ENCODE measurements at places on chromosomes 4 and X.

- DNase-seq = no peak
Observed at GRCh38 chr4:168637872-168638756, 141.3 kb downstream of the PALLD start.

- no peak for DNase-seq
Observed at GRCh38 chrX:18682979-18683387, 11.1 kb upstream of the RS1 start.

- no peak for DNase-seq
Observed at GRCh38 chrX:95974890-95975289, 709.8 kb upstream of the DIAPH2 start.

GRCh38 chr4:168474660-168475320 is 5.5 kb downstream of the DDX60L start:
- DNase-seq = no peak

- no peak for DNase-seq
Observed at GRCh38 chrX:24026432-24026831, 554 bp downstream of the KLHL15 start.

DNA sequence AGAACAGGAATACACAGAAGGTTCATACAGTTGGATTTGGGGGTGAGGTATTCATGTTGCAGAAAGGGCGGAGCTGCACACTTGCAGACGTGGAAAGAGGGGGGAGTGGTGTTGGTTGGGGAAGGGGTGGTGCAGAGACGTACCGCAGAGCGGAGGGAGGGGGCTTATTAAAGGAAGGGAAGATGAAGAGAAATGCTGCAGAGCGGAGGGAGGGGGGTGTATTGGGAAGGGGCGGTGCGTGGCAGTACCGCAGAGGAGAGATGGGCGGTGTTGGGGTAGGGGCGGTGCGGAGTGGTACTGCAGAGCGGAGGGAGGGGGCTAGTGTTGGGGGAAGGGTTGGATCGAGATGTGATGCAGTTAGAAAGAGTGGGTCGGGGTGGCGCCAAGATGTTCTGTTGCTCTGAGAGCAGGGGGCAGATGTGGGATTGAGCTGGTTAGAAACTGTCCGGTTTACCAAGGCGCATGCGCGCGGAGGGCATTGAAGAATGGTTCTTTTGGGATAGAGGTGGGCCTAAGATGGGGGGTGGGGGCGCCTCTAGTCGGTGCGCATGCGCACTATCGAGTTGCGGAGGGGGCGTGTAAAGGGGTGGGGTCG is 900 bp downstream of the TRO start:
- no peak for DNase-seq

DNA sequence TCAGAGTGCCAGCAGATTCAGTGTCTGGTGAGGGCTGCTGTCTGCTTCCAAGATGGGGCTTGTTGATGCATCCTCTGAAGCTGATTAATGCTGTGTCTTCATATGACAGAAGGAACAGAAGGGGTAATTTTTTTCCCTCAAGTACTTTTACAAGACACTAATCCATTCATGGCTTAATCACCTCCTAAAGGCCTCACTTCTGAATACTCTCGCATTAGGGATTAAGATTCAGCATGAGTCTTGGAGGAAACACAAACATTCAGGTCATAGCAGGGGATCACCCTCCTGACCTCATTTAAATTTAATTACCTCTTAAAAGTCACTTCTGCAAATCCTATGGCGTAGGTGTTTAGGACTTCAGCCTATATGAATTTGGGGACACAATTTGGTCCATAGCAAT is 1145.5 kb upstream of the PCDH10 start:
- no peak for DNase-seq

GRCh38 chr4:15333692-15334633 is 93.9 kb upstream of the C1QTNF7 start:
- DNase-seq = no peak

GRCh38 chr4:158588777-158589176 is 67.1 kb downstream of the RXFP1 start:
- DNase-seq = no peak

DNA sequence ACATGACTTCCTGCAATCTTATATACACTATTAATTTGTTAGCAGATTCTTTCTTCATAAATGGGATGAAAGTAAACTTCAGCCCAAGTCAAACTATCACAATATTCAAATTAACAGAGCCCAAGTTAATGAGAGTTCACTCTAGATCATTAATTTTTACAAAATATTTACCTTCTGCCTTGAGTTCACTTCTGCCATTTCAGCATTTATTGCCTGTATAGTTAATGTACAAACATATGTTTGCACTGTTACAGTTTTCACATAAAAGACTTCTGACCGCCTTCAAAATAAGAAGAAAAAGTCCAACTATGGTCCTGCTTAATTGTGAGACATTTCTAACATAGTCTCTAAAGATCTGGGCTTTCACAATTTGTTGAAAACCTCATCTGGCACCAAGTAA is 46.9 kb downstream of the GPC3 start:
- DNase-seq = no peak

GRCh38 chr4:170093973-170094535 is 4.3 kb upstream of the AADAT start:
- DNase-seq = no peak

GRCh38 chr4:47654972-47655693 is 170.1 kb downstream of the ATP10D start:
- DNase-seq = no peak

GRCh38 chrX:87634361-87634760 is 116.8 kb downstream of the KLHL4 start:
- no peak for DNase-seq

DNA sequence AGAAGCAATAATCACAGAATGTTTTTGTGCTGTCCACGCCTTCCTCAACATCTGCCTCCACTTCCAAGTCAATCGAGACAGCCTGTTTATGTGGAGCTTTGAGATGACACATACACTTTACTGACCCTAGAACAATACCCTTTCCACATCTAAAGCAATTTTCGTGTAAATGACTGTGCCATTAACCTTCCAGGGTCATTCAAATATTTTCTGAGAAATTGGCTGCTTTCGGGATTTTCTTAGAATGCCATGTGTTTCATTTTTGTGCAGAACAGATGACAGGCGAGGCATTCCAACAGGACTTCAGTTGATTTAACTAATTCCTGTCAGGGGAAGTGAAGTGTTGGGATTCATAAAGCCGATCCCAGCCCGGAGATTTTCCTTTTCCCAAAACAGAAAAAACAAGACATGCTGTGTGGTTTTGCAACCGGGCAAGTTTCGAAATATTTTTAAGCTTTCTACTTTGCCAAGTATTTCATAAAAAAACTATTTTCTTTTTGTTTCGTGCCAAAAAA is 73.9 kb downstream of the SORBS2 start:
- DNase-seq = no peak

GRCh38 chr4:88033309-88033708 is 25.9 kb downstream of the PKD2 start:
- DNase-seq = no peak

- DNase-seq = no peak
Observed at GRCh38 chr4:27007507-27007906, 146.9 kb downstream of the STIM2 start.

DNA sequence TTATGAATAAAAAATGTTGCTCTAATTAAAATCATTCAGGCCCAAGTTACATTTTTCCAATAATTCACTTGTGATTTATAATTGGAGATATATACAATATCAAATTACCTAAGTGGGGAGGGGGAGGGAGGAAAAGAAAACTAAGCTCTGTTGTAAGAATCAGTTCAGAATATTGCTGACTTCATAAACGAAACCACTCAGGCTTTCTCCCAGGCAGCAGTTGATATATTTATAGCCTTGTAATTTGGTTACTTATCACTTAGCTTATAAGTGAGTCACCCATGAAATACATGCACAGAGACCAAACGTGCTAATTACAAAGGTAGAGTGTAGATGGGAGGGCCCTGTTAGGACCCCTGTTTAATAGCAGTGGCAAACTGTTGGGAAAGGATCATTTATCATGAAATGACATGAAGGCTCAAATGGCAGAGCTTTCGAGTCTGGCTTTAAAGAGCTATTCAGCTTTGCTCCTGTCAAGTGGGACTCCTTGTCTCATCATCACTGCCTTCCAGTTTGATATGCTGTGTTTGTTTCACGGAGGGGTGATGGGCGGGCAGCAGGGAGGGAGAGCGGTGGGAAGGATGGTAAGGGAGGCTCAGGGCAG is 105.6 kb upstream of the PGRMC2 start:
- no peak for DNase-seq

DNA sequence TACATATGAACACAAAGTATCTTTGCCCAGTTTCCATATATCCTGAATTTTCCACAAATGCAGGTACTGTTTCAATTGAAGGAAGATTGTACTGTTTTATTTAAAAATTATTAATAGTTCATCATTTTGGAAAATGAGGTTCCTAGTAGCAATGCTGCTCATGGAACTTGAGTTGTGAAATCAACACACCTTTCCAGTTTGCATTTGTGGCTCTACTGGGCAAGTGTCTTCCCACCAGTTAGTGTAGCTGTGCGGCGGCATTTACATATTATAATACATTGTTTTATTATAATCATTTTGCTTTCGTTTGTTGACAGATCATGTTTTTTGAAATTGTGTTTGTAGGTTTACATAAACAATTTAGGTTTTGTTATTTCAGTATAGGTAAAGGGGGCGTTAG is 2.0 kb upstream of the DDX3X start:
- DNase-seq = no peak

DNA sequence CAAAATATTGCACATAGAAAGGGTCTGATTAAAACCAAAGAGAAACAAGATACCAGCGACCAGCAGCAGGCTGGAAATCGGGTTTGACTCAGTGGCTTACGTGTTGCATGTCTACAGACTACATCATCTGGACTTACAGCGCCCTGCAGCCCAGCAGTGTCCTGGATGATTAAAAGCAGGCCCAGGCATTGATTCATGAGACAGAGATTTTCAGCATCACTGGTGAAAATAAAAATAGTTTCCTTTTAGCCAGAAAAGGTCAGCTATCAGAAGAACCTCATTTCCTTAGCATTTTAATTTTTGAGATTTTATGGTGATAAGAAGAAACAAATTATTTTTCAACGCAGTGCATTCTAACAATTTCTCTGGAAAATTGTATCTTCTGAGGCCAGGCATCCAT is 190.6 kb downstream of the PTTG2 start:
- no peak for DNase-seq

DNA sequence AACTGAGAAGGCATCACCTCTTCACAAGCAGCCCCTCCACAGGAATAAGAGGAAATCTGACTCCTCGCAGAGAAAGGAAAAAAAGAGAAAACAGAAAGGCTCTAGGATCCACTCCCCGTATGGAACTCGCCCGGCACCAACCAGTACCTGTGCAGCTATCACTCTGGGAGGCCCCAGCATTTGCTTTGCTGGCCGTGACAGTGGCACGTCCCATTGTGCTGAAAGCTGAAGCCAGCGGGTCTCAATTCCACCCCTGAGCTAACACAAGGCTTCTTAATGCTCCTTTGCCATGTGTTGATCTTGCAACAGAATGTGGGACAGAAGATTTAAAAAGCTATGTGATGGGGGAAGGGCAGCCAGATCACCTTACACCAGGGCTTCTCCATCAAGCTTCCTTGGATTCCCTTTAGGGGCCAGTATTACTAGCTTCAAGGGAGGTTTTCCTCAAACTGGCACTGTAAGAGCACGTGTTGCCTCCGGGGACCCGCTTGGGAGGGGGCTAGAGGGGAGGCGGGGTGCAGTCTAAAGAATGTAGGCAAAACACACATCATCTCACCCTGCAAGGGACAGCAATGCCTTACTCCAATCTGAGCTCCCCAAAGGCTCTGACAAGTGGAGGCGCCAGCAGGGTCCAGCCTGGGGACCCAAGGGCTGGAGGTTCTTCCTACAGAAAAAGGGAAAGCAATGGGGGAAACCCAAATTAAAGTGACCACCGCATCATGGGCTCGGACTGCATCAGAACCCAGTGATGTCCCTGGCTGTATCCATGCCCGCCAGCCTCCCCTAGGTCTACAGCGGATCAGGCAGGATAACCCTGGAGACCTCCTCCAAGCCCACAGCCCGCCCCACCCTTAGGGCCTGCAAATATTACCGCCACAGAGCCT is 1.2 kb downstream of the USP46 start:
- no peak for DNase-seq

DNA sequence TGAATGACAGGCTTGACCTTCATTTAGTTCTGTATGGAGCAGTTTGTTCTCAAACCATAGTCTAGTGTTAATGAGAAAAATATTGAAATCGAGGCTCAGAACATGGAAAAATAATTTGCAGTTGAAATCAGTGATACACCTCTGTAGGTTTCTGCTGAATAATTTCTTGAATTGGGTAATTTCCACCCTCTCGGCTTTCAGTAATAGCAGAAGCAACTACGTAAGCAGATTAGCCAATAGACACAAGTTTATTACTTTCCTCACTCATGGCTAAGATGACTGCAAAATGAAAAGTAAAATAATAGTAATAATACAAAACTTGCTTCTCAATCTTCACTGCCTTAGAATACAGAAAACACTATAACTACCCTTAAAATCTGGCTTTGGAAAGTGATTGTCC is 46.0 kb downstream of the USP38 start:
- no peak for DNase-seq

- no peak for DNase-seq
Observed at GRCh38 chr4:174316954-174317353, 33.2 kb downstream of the CEP44 start.

DNA sequence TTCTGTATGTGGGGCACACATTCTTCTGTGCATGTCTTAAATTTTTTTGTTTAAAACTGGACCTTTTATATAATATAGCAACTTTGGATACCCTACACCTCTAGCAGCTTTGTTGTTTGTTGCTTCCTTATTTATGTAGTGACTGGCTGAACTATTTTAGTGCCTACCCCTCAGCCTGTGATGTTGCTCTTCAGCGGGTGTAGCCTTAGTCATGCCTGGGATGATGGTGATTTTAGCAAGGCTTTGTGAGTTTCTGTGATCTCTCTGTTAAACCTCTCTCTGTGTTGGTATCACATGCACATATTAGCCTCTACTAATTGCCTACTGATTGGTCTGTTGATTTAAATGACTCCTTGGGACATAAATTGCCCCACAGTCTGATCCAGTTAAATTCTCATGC is 22.8 kb downstream of the USP9X start:
- no peak for DNase-seq

- no peak for DNase-seq
Observed at GRCh38 chr4:3679851-3680311, 86.3 kb upstream of the ADRA2C start.

GRCh38 chr4:43242606-43243005 is 350.1 kb downstream of the GRXCR1 start:
- DNase-seq = no peak

GRCh38 chrX:154327038-154327820 is 31.6 kb downstream of the TKTL1 start:
- no peak for DNase-seq

All from CMK (cell line).